NAMALWA (cell line): ENCODE measurements at places on chromosomes 12 and 14.
A peak's percentile ranks its signal among the peaks of the same experiment; 100 is the strongest.

DNA sequence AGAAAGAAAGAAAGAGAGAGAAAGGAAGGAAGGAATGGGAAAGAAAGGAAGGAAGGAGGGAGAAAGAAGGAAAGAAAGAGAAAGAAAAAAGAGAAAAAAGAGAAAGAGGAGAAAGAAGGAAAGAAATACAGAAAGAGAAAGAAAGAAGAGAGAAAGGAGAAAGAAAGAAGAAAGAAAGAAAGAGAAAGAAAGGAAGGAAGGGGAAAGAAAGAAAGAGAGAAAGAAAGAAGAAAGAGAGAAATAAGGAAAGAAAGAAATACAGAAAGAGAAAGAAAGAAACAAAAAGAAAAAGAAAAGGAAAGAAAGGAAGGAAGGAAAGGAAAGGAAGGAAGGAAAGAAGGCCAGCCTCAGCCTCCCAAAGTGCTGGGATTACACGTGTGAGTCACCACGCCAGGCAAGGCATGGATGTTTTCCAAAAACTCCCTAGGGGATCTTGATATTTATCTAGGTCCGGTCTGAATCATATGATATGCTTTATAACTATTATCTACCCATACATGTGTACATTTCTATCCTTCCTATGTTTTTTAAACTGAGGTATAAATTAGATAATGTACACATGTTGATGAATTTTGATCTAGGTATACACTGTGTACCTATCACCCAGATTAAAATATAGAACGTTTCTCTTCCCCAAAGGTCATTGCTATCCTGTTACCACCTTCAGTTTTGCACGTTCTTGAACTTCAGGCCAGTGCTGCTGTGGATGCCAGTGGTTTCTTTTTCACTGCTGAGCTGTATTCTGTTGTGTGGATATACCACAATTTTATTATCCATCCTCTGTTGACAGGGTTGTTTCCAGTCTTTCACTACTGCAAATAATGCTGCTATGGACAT, 177.9 kb downstream of the RBM19 start:
- no peak for DNase-seq

GRCh38 chr14:104445832-104446381, 133.7 kb upstream of the C14orf180 start:
- DNase-seq, result no peak

DNA sequence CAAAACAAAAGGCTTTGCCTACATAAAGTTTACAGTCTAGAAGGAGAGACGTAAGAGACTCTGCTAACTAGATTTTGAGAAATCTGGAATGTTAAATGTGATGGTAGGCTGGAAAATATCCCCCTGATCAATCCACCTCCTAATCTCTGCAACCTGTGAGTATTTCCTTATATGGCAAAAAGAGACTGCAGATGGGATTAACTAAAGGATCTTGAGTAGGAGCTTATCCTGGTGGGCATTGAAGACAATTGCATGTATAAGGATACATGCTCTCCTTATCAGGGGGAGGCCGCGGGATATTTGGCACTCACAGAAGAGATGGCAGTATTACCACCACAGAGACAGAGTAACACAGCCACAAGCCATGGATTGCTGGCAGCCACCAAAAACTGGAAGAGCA, 95.2 kb downstream of the EGLN3 start:
- no peak for DNase-seq

DNA sequence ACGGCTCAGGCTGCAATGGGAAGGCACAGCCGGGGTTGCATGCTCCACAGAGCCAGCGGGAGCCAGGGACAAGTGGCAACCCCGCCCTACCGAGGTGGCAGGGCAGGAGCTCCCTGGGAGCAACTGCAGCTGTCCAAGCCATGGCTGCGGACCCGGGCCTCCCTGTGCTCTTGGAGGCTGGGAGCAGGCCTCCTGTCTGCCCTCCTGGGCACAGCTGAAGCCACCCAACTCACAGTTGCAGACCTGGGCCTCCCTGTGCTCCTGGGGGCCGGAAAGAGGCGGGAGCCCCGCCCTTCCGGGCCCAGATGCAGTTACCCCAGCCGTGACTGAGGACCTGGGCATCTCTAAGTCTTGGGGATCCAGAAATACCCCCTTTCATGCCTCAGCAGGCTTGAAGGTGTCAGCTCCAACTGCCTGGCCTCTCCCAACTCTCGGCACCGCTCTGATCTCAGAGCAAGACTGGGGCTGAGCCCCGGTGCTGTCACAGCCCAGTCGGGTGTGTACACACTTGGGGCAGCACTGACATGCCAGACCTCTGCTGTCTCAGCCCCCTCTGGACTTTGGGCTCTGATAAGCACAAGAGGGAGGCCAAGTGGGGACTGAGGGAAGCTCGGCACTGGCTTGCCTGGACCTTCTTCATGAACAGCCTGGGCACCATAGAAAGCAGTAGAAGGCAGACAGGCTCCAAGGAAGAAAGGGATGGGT, 7.5 kb upstream of the RASSF9 start:
- no peak for DNase-seq

- DNase-seq, result no peak
Measured at GRCh38 chr12:129294868-129295267, 441.6 kb downstream of the GLT1D1 start.

- DNase-seq, result no peak
Measured at GRCh38 chr12:18982226-18982949, 147.1 kb upstream of the PLEKHA5 start.

DNA sequence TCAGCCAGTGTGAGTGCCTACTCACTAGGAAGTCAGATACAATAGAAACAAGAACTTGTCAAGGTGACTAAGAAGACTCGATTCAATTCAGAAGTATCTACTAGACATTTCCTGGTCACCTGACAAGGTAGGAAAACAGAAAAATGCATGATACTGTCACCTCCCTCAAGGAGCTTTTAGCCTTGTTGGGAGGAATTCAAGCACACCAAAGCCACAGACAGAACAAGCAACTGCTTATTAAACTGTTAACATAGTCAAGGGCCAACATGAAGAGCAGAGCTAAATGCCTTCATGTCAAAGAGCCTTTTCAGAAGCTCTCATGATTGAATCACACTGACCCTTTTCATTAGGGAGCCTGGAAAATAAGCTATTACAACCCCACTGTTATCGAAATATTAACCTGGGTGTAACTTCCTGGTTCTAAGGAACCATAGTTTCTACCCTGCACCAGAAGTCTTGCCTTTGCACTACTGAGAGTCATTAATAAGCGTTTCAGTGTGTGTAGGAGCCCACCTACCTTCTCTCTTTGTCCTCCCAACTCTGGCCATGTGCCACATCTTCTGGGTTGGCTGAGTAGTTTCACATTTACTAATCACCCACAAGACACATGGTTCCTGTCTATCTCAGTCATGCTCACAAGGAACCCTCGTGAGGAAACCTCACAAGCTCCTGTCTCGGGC, 31.0 kb upstream of the LGALS3 start:
- peak; percentile 22 for DNase-seq

GRCh38 chr14:101514136-101514535, 47.2 kb upstream of the DIO3 start:
- DNase-seq, result no peak

DNA sequence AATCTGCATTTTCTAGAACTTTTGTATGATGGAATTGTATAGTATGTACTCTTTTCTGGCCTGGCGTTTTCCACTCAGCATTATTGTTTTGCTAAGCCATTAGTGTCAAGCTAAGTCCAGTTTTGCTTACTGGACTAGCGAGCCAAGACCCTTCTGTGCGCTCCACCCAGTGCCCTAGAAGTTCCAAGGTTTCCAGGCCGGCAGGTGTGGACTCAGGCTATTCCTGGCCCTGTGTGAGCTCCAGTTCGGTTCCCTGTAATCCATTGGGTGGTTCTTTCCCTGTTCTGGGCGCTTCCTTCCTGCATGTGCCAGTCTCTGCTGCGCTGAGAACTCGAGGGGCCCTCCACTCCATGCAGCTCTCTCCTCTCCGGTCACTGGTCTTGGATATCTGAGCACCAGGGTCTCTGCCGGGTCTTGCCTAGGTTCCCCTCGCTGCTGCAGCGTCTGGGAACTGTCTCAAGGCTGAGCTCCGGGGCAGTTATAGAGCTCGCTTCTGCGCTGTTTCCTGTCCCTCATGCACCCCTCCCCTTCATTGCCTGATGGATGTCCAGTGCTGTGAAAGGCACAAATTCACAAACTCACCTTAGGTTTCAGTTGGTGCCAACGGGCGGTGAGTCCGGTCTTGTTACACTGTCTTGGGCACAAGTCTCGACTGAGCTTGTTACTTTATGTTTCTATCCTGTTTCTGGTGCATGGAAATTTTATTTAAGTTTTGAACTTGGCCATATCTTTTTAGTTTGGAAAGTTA, 100.8 kb downstream of the ADGRD1 start:
- no peak for DNase-seq

DNA sequence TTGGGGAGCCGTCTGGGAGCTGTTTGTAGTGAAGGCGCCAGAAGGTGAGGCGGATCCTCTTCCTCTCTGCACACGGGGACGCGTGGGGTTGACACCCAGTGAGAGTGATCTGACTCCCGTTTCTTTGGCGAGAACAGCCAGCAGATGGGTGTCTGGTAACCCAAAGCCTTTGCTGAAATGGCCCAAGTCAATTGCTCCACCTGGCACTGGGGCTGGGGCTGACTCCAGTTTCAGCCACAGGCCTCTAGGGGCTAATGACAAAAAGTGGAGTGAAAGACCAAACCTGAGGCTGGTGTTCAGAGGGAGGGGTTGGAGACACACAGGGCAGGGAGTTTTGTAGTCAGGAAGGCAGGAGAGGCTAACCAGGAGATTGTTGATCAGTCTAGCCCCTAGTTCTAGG, 87.0 kb downstream of the FRMD6 start:
- peak; percentile 35 for DNase-seq

GRCh38 chr12:118689793-118690192, 291.5 kb upstream of the SRRM4 start:
- no peak for DNase-seq

- peak; percentile 0 for DNase-seq
Measured at GRCh38 chr14:58639842-58640484, 2.2 kb downstream of the DACT1 start.

DNA sequence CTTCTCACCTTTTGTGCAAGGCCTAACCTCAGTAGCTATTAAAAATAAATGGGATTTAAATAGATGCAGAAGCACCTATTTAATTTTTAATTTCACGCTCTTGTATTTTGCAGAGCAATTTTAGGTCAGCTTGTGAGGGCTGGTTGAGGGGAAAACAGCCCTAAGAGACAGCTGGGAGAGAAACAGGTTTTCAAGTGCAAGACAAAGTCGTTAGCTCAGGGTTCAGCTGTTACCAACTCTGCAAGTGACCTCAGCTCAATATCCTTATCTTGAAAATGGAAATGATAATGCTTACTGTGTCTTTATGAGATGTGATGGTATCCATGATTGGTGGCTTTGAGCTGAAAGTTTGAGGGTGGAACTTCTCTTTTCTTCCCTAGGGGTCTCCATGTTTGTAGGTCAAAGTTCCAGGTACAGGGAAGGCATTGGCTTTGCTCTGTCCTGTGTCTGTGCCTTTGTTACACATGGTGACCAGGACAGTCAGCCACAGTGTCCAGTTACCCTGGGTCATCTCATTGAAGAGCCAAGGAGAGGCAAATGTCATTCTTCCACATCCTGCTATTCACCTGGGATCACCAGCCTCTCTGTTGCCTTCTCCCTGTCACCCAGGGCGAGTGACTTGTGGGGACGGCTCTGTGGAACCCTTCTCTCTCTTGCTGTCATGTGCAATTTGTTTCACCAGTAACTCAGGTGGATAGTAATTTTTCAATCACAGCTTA, 100.3 kb downstream of the SAMD4A start:
- DNase-seq, result no peak

DNA sequence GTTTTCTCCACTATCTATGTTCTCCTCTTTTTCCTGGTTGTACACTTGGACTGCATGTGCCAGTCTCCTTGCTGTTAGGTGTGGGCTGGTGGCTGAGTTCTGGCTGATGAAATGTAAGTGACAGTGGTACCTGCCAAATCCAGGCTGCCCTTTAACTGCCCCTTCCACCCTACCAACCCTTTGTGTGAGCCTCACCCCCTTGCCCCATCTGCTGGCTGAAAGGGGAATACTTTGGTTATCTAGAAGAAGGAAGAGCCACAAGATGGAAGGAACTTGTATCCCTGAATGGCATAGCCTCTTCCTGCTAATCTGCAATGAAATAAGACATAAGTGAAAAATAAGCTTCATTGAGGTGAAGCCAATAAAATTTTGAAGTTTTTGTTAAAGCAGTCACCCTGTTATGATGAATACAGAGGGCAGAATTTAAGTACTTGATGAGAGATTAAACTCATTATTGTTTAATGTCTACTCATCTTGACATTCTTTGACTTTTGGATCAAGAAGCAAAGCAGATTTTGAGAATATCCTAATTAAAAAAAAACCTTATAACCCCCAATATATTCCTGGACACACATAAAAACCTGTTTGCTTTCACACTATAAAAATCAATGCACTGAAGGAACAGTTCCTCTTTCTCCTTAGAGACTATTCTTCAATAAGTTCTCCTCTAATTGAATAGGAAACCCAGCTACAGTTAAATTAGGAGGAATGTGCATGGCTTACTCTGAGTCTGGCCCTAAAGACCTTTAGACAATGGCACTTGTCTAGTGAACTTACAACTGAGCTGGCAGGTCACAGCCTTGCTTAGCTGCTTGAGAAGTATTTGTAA, 262.6 kb upstream of the BTG1 start:
- DNase-seq, result peak; percentile 76

- DNase-seq, result no peak
Measured at GRCh38 chr12:1851151-1851701, 30.9 kb downstream of the LRTM2 start.

DNA sequence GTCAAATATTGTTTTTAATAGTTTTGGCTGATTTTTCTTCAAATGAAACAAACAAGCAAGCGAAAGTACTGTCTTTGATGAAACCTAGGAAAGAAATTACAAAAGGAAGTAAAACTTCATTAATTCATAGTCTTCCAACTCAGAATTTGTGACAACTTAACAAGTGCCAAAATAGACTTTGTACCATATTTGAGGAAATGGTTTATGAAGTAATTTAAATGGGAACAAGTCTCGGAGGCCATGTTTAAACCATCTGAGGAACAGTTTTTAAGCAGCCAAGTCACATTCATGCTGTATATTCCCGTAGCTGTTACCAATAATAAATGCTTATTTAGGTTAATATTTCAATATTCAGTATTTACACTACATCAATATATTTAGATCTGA, 745 bp upstream of the ARHGDIB start:
- peak; percentile 61 for DNase-seq

GRCh38 chr12:3562484-3562883, 71.5 kb downstream of the PRMT8 start:
- no peak for DNase-seq

DNA sequence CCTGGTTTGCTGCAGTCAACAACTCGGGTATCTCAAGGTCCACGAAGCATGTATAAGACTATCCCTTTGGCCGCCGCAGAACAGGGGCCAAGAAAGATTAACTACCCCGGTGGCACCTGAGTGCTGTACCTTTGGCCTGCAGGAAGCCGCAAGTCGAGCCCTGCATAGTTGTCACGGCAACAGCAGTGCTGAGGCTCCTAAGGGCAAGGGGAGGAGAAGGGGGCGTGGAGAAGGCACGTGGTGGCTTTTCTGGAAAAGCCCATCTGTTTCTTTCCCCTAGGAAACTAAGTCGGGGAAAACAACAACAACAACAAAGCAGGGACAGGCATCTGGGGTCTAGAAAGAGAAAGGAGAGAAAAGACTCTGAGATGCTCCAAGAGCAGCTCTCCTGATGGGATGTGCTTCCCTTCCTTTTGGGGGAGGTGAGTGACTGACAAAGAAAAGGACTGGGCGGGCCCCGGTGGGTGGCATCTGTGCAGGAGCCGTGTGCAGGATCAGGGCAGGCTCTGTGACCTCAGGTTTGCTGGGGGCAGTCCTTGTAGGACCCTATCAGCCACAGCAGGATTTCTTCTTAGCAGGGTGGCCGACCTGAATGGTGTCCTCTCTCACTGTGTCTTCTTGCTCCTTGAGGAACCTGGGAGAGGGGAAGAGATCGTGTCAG, 123.9 kb downstream of the PRMT8 start:
- no peak for DNase-seq
